ENCODE measurements at places on chromosomes 3 and 15.

- no peak for DNase-seq
Measured at GRCh38 chr3:14208168-14208567, 29.6 kb downstream of the LSM3 start.

DNA sequence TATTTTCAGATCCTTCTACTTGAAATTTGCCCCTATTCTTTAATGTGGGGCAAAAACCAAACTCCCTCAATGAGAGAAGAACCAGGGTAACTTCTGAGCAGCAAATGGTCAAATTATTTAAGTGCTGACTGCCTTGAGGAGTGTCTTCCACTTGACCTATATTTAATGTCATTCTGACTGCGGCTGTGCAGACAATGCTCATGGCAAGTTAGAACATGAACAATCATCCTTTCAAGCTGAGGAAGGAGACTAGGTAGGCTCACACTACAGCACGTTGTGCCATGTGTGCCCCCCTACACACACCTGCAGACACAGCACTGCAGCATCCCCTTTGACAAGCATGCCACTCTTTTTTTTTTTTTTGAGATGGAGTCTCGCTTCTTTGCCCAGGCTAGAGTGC, 98.2 kb downstream of the OSBPL10 start:
- DNase-seq, result no peak

DNA sequence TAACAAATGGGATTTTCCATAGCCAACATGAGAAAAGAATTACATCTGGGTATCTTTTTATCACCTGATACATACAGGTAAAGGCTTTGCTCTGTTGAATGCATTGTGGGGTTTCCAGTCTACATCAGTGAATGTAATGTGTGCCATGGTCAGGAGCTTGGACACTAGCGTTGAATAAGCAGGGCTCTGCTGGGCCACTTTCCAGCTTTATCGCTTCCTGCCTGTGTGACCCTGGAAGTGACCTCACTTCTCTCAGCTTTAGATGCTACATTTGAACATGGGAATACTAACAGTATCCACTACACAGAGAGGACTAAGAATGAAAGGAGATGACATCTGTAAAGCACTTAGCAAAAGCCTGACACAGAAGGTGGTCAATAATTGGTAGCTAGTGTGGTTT, 40.1 kb downstream of the TTC23 start:
- DNase-seq, result no peak

- no peak for DNase-seq
Measured at GRCh38 chr3:134075846-134076245, 46.1 kb upstream of the SLCO2A1 start.

DNA sequence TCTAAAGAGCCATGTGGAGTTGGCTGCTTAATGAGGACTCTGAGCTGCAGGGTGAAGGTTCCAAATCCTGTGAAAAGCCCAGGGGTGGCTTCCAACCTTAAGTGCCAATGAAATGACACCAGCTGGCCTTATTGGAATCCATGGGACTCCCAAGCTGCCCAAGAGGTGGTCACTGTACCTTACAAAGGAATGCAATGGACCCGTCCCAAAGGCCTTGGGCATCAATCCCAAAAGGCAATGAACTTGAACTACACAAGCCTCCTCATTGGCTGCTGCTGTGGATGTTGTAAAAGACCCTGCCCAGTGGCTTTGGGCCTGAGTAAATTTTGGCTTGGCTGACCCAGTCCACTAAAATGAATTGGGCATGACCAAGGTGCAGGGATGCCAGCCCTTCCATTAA, 129.3 kb downstream of the WNT5A start:
- no peak for DNase-seq

- DNase-seq, result no peak
Measured at GRCh38 chr15:99631255-99631654, 65.5 kb downstream of the MEF2A start.

Data from SW480 (cell line).